ENCODE measurements at places on chromosomes 1 and 21.

DNA sequence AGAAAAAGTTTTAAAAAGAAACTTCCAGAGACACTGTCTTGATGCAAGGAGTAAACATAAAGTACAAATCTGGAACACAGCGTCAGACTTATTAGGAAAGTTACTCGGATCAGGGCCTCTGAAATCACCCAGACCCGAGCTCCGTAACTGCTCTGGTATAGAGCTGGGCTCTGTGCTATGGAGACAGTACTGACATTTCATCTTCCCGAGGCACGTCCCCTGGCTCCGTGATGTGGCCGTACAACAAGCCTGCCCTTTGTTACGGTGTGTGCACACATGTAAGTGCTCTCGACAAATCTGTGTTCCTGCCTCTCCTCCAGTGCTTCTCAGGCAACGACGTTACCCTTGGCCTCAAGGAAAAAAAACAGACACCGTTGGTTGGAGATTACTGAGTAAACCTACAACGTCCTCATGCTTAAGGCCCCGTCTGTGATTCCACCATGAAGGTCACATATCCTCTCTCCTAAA, 107.0 kb upstream of the IRF2BP2 start:
- DNase-seq, result no peak

GRCh38 chr1:36796733-36797132, 237.6 kb downstream of the GRIK3 start:
- DNase-seq, result no peak

- DNase-seq, result peak; percentile 73
Measured at GRCh38 chr1:229410692-229411433, 23.0 kb downstream of the ACTA1 start.

DNA sequence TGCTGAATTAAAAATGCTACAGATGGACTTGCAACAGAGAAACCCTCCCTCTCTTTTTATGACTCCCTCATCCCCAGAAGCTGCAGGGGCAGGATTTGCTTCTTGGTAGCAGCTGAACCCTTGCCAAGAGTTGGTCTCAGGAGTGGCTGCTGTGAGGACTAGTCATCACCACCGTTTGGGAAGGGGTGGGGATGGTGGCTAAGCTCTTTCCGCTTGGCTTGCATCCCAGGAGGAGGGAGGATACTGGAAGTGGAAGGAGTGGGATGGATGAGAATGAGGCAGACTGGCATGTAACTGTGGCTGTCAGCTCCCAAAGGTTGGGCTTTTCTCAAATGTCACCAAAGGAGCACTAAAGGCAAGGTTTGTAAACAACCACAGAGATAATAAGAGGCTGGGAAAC, 50.8 kb upstream of the COL24A1 start:
- no peak for DNase-seq

DNA sequence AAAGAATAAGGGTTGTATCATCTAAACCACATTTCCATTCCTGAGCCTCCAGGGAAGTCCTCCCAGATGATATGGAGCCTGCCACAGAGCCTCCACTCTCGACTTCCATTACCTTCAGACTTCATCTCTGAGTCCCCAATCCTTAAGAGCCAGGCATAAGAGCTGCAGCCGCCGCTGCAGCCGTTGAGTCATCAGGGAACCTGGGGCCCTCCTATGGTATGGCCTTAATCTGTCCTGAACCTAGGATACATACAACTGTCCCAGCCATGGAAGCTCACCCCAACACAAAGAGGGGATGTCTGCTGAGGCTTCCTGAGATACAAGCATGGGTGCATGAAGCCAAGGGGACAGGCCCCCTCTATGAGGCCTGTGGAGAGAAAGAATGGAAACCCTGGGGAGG, 16.3 kb downstream of the TAL1 start:
- no peak for DNase-seq

GRCh38 chr1:73273886-73274285, 924.1 kb downstream of the LRRIQ3 start:
- no peak for DNase-seq

GRCh38 chr1:160644399-160644798, 2.4 kb downstream of the SLAMF1 start:
- no peak for DNase-seq
